ENCODE measurements at places on chromosomes 13 and 19. TPM values are rescaled to one million over a fixed set of nuclear protein-coding genes. Genes with fewer than 3 reads are reported as not detected.

Gene ZNF486
- total RNA-seq = 14.0 TPM

Gene FARP1
- total RNA-seq = 2.4 TPM

Gene CBY2
- total RNA-seq = 0.32 TPM

Gene CEACAM8
- not detected for total RNA-seq

Gene THSD8
- total RNA-seq = 23.7 TPM

Gene CYP4F11
- not detected for total RNA-seq

Gene FFAR3
- total RNA-seq = 6.6 TPM

Gene TLE2
- total RNA-seq = 12.4 TPM

Gene CLEC4G
- not detected for total RNA-seq

DNA sequence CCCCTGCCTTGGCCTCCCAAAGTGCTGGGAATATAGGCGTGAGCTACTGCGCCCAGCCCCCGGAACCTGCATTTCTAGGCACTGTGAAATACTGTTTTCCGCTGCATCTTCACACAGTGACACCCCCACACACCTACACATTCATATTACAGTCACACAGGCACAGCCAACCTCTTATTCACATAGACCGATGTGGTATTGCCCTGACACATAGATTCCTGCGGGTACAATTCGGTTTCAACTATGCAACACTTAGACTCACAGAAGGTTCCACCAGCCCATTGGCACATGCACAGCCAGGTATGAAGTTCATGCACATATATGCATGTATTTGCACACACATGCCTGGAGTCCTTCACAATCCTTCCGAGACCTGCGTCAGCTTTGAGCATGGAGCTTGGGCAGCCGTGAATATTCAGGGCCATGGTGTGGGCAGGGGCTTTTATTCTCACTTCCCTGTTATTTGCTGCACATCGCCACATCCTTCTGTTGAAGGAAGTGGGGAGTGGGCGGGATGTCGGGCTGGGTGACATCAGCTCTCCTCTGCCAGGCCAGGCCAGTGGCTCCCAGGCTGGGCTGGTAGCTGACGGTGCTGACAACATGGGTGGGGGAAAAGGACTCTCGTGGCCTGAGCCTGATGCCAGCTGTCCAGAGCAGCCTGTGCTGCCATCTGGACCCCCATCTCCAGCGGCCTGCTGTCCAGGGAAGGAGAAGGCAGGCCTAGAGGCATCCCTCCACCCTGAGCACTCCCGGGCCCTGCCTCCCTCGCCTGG is 5.4 kb upstream of the CDC37 start:
- no peaks in the 10 kb centered on the region for H3K36me3 ChIP-seq
- peak; percentile 80 for DNase-seq
- H3K27me3 ChIP-seq = no peaks in the 10 kb centered on the region

- H3K27ac ChIP-seq = no peak overlapping the region
- peaks cover 4% of the 10 kb centered on the region for H3K36me3 ChIP-seq
- H3K4me1 ChIP-seq = peaks cover 18% of the 10 kb centered on the region
Observed at GRCh38 chr13:95251641-95252040, 49.6 kb downstream of the ABCC4 start.

DNA sequence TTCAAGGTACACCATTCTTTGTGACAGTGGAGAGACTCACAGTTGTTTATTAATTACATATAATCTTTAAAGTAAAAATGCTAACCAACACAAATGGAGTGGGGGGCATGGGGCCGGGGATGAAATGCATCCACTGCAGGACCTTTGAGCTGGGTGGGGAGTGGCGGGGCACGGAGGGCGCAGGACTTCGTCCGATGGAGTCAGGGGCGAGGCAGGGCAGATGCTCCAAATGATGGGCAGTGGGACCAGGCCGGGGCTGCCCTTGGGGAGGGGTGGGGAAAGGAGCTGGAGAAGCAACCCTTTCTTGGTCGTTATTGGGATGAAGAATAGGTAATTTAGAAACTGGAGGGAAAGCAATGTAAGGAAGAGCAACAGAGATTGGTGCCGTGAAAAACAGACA is 220.0 kb downstream of the TEX29 start:
- no peaks in the 10 kb centered on the region for H3K36me3 ChIP-seq
- H3K27ac ChIP-seq = no peak overlapping the region
- peaks cover 18% of the 10 kb centered on the region for H3K27me3 ChIP-seq
- H3K4me3 ChIP-seq = no peak overlapping the region
- no peaks in the 10 kb centered on the region for H3K4me1 ChIP-seq

DNA sequence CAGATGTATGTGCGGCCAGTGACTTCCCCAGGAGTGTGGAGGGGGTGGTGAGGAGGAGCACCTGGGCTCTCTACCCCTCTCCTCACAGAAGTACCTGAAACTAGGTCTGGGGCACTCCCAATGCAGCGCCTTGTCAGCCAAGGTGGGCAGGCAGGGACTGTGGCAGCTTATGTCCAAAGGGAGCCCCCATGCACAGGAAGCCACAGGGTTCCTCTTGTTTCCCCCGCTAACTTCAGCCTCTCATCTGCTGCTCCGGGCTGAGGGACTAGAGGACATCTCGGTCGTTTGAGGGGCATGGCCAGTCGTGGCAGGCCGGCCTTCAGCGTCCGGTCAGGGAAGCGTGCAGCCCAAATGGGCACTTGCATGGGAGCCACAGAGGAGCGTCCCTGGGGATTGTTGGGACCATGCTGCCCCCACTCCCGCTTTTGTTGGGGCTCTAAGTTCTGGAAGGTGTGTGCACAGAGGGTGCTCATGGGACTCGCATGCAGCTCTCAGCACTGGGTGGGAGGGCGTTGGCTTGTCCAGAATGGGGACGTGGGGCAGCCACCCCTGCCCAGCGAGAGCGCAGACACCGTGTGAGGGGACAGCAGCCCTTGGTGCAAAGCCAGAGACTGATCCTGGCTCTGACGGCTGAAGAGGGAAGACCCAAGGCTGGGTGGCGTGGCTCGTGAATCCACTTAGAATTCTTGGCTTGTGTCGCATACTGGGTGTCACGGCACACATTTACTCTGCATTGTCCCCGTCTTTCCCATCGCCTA is 16.6 kb upstream of the NPAS1 start:
- H3K4me3 ChIP-seq = no peak overlapping the region
- H3K27me3 ChIP-seq = peaks cover 19% of the 10 kb centered on the region
- H3K36me3 ChIP-seq = peaks cover 5% of the 10 kb centered on the region

DNA sequence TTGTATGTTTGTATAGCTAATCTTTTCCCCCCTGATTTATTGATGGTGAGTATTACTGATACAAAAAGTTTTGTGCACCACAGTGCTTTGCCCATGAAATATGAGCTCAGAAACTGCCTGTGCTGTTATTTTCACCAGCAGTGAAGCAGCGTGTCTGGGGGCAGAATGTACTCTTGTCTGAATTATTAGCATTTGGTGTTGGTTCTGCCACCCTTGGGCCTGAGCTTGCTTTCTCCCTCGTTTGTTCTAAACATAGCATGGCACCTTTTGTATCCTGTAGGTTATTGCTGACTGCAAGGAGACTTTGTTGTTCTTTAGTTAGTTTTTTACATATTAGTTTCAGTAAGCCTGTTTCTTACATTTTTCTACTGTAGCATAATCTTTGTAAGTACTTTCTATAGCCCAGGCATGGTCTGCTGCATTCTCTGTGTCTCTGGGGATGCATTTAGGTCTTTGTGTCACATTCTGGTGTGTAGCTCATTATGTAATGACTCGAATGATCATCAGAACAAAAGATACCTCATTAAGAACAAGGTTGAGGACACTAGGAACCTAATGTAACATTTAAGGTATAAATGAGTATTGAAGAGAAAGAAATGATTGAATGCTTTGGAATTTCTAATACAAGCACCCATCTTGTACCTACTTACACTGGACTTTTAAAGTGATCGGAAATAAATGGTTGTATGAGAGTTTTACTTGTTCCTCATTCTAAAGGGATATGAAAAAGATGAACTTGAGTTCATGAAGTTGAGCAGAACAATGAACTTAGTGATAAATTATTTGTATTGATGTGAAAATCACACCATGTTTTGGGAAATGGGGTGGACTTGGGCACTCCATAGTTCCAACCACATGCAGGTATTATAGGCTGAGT is 50.3 kb upstream of the GPI start:
- DNase-seq = no peak
- H3K27me3 ChIP-seq = no peaks in the 10 kb centered on the region
- no peak overlapping the region for H3K4me3 ChIP-seq
- H3K27ac ChIP-seq = peak overlapping the region; percentile 16

DNA sequence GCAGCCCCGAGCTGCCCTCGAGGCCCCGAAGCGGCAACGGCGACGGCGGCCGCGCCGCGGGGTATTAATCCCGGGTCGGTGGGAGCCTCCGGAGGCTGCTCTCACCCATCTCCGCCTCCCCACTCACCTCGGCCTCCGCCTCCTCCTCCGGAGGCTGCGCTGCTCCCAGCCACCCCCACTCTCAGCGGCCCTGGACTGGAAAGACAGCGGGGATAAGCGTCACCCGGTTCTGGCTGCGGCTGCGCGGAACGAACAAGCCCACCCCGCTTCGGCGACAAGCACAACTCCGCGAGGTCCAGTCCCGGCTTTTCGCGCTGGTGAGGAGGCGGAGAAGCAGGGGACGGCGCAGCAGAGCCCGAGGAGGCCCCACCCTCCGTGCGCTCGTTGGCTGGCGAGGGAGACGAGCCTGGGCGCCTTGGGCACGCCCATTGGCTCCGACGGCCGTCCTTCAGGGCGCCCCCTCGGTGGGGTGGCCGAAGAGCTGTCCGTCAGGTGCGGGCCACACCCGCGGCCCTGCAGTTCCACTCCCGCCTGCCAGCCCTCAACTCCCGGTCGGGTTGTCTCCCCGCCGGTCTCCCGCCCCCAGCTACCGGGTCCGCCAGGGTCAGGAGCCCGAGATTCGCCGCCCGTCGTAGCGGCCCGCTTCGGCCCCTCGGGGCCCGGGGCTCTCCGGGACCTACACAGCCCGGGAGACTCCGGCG is at the start of gene ZMYM5:
ZMYM5 (minus strand) TSS at position 327 of the 701 bp plus-strand sequence. CDS start 11,469 bp downstream, outside the sequence.
- H3K4me3 ChIP-seq = peak within 1 kb of the TSS; percentile 99
- H3K27ac ChIP-seq = peak within 1 kb of the TSS; percentile 97
- peaks cover 28% of the 10 kb centered on the region for H3K4me1 ChIP-seq
- DNase-seq = peak; percentile 99
- no peaks in the 10 kb centered on the region for H3K27me3 ChIP-seq

DNA sequence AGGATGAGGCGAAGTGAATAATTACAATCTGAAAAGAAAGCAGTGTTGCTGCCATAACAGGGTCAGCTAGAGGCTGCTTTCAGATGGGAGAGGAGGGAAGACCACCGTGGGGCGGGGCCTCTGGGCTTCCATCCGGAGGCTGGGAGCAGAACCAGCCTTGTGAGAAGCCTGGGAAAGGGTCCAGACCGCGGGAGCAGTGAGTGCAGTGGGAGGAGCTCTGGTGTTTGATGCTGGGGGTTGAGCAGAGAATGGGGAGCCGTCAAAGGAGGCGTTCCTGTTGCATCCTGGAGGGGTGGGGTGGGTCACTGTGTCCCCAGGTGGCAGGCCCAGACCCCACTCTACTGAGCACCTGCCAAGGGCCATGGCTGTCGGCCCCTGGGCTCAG is 18.1 kb downstream of the NKPD1 start:
- no peaks in the 10 kb centered on the region for H3K36me3 ChIP-seq
- no peak overlapping the region for H3K4me3 ChIP-seq
- H3K27ac ChIP-seq = no peak overlapping the region
- peaks cover 8% of the 10 kb centered on the region for H3K4me1 ChIP-seq

DNA sequence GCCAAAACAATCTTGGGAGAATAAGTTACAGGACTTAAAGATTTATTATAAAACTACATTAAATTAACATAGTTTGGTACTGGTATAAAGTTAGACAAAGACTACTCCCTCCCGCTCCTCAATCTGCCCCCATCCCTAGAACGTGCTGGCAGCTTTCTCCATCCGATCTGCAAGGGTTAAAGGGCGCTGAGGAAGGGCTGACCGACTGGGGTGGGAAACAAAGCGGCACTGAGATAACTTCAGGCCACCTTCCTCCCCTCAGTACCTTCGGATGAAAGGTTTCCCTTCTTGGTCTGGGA is 790 bp upstream of the SUGT1 start:
- no peaks in the 10 kb centered on the region for H3K27me3 ChIP-seq
- H3K4me1 ChIP-seq = peaks cover 12% of the 10 kb centered on the region

DNA sequence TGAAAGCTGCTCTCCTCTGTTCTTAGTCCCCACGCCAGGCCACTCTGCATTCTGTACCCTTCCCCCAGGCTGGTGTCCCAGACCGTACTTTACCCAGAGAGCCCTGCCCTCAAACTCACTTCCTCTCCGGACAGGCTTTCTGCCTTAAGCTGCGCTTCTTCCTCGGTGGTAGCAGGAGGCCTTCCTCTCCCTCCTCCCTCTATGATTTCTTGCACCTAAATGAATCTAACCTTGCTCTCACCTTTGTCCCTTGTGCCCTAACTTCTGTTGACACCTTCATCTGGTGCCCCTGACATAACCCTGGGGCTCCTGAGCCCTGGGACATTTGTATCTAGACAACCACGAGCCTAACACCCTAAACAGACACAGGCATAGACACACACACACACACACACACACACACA is 29.6 kb upstream of the CEACAM21 start:
- H3K4me3 ChIP-seq = peak overlapping the region; percentile 88
- H3K4me1 ChIP-seq = peaks cover 76% of the 10 kb centered on the region
- H3K27ac ChIP-seq = peak overlapping the region; percentile 98
- no peak for DNase-seq
- no peaks in the 10 kb centered on the region for H3K27me3 ChIP-seq
- H3K36me3 ChIP-seq = peaks cover 18% of the 10 kb centered on the region

- no peaks in the 10 kb centered on the region for H3K27me3 ChIP-seq
- H3K4me3 ChIP-seq = no peak overlapping the region
- no peak for DNase-seq
- no peaks in the 10 kb centered on the region for H3K36me3 ChIP-seq
- H3K4me1 ChIP-seq = peaks cover 6% of the 10 kb centered on the region
- H3K27ac ChIP-seq = no peak overlapping the region
Observed at GRCh38 chr13:113329656-113330312, 32.7 kb downstream of the LAMP1 start.

- DNase-seq = peak; percentile 21
- no peak overlapping the region for H3K4me3 ChIP-seq
- peaks cover 79% of the 10 kb centered on the region for H3K36me3 ChIP-seq
- H3K27me3 ChIP-seq = no peaks in the 10 kb centered on the region
- no peak overlapping the region for H3K27ac ChIP-seq
Observed at GRCh38 chr19:20558571-20558970, 7.0 kb downstream of the ZNF737 start.

DNA sequence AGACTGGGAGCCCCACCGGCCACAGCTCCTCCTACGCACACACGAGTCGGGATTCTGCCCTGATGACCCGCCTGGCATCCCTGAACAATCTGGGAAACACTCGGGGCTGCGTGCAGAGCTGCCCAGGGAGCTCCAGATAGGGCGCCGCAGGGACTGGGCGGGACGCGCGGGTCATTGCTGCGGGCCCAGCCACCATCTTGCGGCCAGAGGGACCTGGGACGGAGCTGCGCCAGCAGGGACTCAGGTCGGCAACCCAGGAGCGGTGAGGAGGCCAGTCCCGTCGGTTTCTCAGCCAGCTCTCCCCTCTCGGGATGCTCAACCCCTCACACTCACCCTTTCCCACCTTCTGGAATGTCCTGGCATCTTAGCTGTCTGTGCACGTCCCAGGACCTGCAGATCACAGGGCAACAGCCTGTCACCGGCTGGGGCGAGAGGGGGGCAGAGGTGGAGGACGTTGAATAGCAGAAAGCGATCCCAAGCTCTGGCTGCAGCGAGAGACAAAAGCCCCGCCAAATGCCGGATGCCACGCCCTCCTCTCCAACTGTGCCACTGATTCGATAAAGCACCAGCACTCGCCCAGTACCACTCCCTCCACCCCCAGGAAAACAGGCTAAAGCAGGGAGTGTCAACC is 20.4 kb upstream of the ZNF91 start:
- H3K27me3 ChIP-seq = peaks cover 21% of the 10 kb centered on the region
- peak overlapping the region; percentile 78 for H3K4me3 ChIP-seq
- no peak overlapping the region for H3K27ac ChIP-seq
- H3K36me3 ChIP-seq = peaks cover 9% of the 10 kb centered on the region
